ENCODE measurements at places on chromosomes 12 and 14. TPM values are rescaled to one million over a fixed set of nuclear protein-coding genes. Genes with fewer than 3 reads are reported as not detected.

DNA sequence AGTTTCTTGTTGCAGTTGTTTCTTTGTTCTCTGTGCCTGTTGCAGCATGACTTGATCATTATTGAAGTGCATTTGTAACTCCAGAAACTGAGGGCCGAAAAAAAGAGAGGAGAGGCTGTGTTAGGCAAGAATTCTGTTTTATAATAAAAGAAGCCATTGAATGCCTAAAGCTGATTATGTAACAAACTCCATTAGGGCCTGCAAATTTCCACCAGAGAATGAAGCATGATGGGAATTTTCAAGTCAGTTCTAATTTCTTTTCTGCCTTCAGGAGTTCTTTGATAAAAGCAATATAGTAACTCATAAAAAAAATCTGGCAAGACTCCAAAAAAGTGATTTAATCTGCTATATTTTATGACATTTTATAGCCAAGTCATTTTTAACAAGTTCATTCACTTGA lies 156.7 kb upstream of the RASSF8 start:
- DNase-seq = no peak

- no peak for DNase-seq
Measured at GRCh38 chr12:130097342-130097741, 64.9 kb upstream of the FZD10 start.

DNA sequence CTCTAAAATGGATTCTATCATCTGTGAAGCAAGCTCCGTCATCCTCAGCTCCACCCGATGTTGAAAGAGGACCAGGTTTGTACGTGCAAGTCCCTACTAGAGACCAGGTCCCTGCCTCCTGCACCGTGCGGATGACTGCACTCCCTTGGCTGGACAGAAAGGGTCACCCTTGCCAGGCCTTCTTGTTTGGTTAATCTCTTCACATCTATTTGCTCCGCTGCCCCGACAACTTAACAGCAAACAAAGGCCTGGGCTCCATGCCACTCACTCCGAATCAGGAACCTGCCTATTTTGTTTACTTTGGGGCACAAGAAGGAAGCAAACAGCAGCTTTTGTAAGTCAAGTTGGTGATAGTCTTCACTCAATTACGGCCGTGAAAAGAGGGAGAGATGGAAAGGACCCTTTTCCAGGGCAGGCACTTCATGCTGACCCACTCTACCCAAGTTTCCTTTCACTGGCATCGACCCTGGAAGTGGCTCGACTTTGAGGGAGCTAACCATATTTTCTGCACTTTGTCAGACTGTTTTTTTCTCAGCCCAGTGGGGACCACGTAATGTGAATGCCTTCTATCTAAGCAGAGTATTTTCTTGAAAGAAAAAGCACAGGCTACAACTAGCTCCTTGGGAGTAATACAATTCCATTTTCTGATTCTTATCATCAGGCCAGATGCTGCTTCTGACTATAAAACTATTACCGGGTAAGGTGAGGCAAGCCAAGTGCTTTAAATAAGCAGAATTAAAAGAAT lies 202.6 kb downstream of the FOXN3 start:
- DNase-seq = peak; percentile 34

GRCh38 chr12:76943008-76943407 lies 64.2 kb upstream of the CSRP2 start:
- no peak for DNase-seq

Gene ACIN1
- 64.0 TPM for total RNA-seq

Gene MBD6
- total RNA-seq = 18.2 TPM

DNA sequence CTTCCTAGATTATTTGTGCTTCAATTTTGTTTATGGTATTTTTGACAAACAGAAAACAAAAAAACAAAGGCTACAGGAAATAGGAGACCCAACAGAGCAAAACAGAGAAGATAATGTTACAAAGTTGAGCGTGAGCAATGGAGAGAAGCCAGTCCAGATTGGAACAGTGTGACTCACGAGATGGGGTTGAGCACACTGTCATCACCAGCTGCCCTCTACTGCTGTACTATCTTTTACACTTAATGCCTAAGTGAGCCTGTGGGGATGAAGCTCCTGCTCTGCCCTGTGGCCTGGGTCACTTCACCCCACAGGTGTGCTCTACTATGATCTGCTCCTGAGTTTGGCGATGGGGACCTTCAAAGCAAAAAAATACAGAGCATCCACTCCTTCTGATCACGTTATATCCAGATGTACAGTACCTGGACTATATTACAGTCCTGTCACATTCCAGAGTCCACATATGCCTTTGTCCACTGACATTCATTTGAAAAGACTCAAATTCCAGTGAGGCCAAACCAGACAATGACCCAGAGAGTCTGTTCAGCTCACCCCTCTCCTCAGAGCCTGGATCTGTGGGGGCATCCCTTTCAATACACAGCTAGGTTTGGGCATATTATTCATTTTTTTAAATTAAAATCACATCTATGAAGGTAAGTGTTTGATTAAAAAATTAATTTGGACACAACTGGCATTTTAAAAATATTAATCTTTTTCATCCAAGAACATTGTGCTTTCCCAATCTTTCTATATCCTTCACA lies 4.4 kb downstream of the IPO8 start:
- DNase-seq = peak; percentile 77

All from M059J (cell line).